ENCODE measurements at places on chromosomes 6 and 20.

DNA sequence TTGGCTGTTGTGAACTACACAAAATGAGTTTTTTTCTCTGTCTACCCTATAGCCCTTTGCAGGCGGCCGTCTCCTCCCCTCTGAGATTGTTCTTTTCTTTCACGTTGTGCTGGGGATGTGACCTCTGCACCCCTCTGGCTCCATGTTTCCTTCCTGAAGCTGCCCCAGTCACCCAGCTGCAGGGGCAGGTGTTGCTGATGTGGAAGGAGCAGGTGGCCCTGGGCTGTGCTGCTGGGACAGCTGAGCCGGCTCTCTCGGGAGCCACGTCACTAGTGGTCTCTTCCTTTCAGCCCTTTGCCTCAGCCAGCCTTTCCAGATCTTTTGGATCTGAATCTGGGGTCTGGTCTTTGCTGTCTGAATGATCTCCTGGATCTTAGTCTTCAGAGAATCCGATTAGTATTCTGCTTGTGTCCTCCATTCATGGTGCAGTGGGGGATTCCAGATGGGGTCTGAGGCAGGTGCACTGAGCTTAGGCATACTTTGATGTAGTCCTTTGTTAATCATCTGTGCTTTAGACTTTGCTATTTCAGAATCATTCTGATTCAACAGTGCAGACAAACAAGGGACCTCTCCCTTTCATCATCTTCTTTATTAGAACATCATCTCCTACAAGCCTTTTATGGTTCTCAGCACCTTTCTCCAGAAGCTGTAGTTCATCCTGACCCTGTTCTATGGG is 31.4 kb downstream of the TMEM181 start:
- DNase-seq, result no peak

GRCh38 chr6:170207586-170208181 is 83.2 kb downstream of the DLL1 start:
- no peak for DNase-seq

GRCh38 chr6:34154668-34155447 is 9.0 kb upstream of the GRM4 start:
- DNase-seq, result no peak

GRCh38 chr6:27864906-27865849 is 47.0 kb downstream of the OR2B2 start:
- peak; percentile 95 for DNase-seq

- DNase-seq, result no peak
Measured at GRCh38 chr6:47179286-47179685, 130.4 kb downstream of the TNFRSF21 start.

DNA sequence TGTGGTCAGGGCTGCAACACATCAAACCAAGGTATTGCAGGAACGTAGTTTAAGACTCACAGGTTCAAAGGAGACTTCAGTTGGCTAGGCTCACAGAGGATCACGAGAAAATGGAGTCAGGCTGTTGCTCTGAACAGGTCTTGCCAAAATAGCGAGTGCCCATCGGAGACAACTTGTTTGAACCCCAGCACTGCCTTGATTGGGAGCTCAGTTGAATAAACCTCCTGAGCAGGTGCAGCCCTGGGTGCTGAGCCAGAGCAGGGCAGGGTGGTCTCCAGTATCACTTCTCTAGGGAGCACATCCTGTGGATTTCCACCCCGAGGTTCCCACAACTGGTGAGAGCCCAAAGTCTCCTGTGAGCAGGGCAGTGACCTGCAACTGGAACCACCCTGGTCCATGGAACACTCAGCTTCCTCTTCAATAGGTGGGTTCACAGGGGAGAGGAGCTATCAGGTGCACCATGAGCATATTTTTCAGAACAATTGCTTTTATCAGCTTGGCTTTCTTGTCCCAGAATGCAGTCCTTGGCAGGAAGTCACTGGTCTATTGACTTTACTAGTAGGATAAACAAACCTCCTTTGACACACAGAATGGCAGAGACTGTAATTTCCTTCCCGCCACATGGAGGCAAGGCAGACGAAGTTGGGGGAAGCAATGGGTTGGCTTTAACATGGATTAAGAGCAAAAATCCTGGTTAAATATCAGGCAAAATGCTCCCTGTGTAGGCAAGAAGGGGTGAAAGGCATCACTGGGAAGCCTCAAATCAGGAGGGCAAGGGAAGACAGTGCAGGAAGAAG is 267.7 kb upstream of the FOXQ1 start:
- DNase-seq, result no peak

- peak; percentile 26 for DNase-seq
Measured at GRCh38 chr6:3409699-3410384, 47.0 kb downstream of the SLC22A23 start.

DNA sequence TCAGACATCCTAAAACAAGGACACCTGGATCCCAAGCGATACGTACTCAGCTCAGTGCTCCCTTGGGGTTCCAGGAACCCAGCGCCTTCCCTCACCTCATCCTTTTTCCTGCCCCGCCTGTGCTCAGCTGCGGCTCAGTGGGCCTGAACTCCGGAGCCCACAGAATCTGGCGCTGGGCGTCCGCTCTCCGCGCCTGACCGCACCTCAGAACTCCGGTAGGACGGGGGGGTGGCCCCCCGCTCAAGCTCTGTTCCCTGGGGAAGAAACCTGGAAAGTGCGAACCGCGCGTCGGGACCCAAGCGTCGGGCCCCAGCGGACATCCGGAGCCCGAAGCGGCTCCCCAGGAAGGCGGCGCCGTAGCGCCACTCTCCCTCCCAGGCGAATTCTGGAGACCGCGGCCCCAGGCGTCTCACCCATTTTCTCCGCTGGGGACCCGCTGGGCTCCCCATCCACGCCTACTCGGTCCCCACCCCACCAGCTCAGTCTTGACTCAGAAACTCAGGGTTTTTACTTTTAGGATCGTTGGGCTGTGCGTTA is 336 bp upstream of the LY6G5C start:
- DNase-seq, result no peak

DNA sequence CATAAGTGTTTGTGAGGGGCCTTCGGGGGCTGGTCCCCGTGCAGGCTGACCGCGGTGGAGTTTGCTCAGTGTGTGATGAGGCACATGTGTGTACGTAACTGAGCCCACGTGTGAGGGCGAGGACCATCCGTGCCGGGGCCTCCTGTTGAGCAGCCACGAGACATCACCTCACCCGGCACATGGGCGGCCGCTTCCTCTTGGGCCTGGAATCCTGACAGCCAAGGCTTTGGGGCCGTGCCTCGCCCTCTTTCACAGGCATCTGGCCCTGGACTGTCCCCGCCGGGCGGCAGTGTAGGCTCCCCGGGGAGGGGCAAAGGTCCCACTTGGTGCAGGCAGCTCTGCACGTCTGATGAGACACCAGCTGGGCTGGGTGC is 202.3 kb downstream of the DLL1 start:
- DNase-seq, result no peak

DNA sequence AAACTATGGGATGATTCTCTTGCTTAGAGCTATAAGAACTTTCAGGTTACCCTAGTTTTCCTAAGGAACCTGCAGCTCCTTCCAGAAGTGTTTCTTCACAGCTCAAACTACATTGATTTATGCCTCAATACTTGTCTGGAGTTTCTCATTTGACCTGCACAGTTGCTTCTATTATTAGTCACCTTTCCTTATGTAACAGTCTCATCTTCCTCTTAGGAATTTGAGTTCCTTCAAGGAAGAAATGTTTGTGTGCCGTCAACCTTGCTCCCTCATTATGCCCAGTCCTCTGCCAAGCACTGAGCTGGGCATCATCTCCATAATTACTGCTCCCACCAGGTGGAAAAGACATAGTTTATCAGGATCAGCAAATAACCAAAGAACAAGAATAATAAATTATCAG is 466.4 kb downstream of the PKHD1 start:
- DNase-seq, result no peak

Measured in hematopoietic multipotent progenitor cell treated with erythropoietin and hydrocortisone succinate and interleukin-3 and kit ligand, for 17 days (in vitro differentiated cells).